Large intestine (tissue), 12 donors: ENCODE measurements at places on chromosomes 3 and 15. TPM values are rescaled to one million over a fixed set of nuclear protein-coding genes. Genes with fewer than 3 reads are reported as not detected.

The POPDC2 gene
- polyA plus RNA-seq = 12.2 TPM

- no peak overlapping the region for H3K27ac ChIP-seq
- no peak overlapping the region for H3K4me3 ChIP-seq
- H3K36me3 ChIP-seq = no peaks in the 10 kb centered on the region
- no peaks in the 10 kb centered on the region for H3K4me1 ChIP-seq
Measured at GRCh38 chr3:23183731-23184130, 19.4 kb upstream of the UBE2E2 start.

DNA sequence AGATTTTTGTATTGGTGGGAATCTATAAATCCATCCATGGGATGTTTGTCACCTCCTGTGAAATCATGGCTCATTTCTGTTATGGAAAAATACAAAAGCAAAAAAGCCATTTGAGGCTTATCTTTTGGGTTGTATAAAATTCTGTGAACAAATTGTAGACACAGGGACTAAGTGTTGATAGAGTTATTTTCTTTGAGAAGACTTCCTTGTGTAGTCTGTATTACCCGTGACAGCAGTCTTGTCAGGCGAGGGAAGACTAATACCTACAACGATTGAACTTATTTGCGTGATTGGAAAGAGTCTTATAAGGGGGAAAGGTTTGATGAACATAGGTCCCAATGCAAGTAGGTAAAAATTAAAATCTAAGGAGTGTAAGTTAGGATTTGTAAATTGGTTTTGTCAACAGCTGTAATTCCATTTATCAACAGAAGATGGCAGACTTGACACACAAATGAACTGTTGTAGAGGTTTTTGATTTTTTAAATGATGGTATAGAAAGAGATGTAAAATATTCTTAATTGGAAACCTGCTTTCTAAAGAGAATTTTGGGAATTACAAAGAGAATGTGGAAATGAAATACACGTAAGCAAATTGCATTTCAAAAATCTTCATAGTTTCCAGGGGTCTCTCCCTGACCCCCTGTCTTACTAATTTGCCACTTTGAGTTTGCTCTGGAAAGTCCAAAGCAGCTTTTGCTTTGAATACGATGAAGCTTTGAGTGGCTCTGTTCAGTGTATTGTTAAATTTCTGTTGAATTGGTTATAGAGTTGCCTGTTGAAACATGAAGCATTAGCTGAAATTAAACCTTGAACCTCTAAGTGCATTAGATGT, 33.2 kb downstream of the SLC25A26 start:
- no peaks in the 10 kb centered on the region for H3K27me3 ChIP-seq
- H3K4me3 ChIP-seq = no peak overlapping the region
- no peaks in the 10 kb centered on the region for H3K4me1 ChIP-seq
- H3K27ac ChIP-seq = no peak overlapping the region
- DNase-seq = peak; percentile 48

DNA sequence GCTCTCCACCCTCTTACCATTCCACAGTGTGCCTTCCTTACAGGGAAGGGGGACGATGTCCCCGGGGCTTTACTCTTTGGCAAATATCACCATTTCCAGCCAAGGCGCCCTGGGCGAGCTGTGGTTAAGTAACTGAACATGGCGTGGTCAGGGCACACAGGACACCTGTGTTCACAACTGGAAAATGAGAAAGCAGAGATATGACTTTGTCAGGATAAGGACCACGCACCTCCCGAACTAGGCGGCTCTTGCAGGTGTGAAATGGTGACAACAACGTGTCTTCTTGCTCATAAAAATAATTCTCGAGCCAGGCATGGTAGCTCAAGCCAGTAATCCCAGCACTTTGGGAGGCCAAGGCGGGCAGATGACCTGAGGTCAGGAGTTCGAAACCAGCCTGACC, 154.8 kb downstream of the LRRC28 start:
- no peaks in the 10 kb centered on the region for H3K27me3 ChIP-seq
- DNase-seq = no peak
- no peak overlapping the region for H3K4me3 ChIP-seq
- H3K27ac ChIP-seq = no peak overlapping the region
- no peaks in the 10 kb centered on the region for H3K36me3 ChIP-seq

DNA sequence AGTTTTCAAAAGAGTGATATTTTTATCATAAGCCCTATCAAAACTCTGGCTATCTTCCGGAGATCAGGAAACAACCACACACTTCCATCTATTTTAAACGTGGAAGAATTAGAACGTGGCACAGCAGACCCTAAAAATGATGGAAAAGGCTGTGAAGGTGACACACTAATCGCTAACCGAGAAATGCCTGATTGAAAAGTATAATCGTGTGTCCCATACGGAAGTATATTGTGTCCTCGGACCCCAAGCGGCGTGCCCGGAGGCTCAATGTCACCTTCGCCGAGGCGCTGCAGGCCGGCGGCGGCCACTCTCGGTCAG, 642 bp downstream of the COX5A start:
- H3K27me3 ChIP-seq = no peaks in the 10 kb centered on the region
- H3K27ac ChIP-seq = peak overlapping the region; percentile 91
- peak overlapping the region; percentile 87 for H3K4me3 ChIP-seq
- H3K4me1 ChIP-seq = peaks cover 10% of the 10 kb centered on the region

GRCh38 chr3:87270908-87271700, 5.3 kb downstream of the POU1F1 start:
- no peaks in the 10 kb centered on the region for H3K4me1 ChIP-seq
- H3K36me3 ChIP-seq = no peaks in the 10 kb centered on the region
- no peak overlapping the region for H3K4me3 ChIP-seq
- DNase-seq = no peak

The PRSS50 gene
- polyA plus RNA-seq = 3.1 TPM

DNA sequence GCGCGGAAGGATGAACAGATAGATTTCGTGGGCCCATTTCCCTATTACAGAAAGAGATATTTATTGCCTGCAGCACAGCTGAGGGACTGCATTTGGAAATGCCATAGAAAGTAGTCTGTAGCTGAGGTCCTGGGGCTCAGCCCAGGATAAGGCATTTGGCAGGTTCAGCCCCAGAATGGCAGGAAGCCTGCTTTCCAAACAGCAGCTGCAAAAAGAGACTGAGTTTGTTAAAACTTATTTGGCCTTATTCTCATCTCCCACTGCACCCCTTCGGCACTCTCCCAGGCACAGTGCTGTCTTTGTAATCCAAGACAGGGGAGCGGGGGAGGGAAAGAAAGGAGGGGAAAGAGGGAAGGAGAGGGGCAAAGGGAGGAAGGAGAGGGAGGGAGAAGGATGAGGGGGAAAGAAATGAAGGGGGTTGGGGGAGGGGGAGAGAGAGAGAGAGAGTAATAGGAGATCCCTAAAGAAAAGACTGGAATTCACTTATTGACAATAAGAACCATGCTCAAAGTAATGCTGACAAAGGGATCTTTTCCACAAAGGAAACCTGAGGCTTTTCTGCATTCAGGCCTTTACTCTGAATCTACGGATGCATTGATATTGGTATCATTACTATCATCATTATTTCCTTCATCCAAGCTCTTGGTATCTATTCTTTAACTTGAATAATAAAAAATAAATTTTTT, 94.0 kb upstream of the LRRN1 start:
- no peaks in the 10 kb centered on the region for H3K27me3 ChIP-seq
- H3K27ac ChIP-seq = no peak overlapping the region
- no peak overlapping the region for H3K4me3 ChIP-seq
